ENCODE measurements at places on chromosomes 13 and 19.

DNA sequence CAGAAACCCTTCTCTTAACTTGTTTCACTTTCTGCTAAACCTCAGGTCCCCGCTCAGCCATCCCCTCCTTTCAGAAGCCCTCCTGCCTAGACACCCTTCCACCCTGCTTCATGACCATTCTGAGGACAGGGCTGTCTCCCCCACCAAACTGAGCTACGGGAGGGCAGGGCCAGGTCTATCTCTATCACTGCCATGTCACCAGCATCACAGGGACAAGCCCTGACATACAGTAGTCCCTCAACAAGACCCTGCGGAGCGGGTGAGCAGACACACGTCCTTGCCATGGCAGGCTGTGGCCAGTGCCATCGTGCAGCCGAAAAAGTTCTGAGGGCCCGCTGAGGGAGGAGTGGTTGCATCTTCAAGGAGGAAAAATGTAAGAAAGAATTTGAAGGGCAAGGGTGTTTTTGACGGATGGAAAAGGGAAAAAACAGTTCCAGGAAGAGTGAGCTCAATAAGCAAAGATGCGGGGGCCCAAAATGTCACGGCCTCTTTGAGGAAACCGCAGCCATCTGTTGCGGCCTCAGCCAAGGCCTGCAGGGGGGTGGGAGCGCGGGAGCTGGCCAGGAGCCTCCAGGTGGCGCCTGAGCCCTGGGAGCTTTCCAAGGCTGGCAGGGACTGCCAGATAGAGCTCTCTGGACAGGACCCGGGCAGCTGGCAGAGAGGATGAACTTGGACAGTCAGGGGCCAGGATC lies 8.1 kb downstream of the PTGIR start:
- DNase-seq: no peak

GRCh38 chr19:14450168-14450874 lies 17.2 kb downstream of the PKN1 start:
- DNase-seq: no peak

DNA sequence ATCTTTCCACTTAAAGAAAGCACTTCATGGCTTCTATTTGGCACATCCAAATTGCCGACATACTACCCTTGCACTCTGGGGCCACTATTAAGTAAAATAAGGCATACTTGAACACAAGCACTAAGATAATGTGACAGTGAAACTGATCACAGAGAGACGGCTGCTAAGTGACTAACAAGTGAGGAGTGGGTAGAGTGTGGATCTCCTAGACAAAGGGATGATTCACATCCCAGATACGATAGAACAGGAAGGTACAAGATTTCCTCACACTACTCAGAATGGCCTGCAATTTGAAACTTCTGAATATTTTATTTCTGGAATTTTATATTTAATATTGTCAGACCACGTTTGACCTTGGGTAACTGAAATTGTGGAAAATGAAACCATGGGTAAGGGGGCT lies 1721.8 kb upstream of the SPRY2 start:
- no peak for DNase-seq

- no peak for DNase-seq
Measured at GRCh38 chr13:51222686-51223559, 725 bp downstream of the FAM124A start.

DNA sequence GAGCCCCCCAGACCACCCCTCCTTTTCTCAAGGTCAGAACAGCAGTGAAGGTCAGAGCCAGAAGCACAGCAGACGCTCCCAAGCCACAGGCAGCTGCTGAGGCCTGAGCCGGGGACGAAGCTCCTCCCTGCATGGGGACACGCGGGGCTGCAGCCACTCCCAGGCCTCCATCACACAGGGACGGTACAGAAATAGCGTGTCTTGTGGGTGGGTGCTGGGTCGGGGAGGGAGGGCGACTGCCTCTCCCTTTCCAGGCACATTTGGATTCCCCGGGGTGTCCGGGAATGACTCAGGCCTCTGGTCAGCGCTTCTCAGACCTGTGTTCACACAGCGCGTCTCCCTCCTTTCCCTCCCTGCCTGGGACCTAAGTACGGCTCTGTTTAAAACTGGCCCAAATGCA lies 33.2 kb downstream of the RASA3 start:
- no peak for DNase-seq

GRCh38 chr13:83204886-83205285 lies 677.4 kb downstream of the SLITRK1 start:
- DNase-seq: no peak

DNA sequence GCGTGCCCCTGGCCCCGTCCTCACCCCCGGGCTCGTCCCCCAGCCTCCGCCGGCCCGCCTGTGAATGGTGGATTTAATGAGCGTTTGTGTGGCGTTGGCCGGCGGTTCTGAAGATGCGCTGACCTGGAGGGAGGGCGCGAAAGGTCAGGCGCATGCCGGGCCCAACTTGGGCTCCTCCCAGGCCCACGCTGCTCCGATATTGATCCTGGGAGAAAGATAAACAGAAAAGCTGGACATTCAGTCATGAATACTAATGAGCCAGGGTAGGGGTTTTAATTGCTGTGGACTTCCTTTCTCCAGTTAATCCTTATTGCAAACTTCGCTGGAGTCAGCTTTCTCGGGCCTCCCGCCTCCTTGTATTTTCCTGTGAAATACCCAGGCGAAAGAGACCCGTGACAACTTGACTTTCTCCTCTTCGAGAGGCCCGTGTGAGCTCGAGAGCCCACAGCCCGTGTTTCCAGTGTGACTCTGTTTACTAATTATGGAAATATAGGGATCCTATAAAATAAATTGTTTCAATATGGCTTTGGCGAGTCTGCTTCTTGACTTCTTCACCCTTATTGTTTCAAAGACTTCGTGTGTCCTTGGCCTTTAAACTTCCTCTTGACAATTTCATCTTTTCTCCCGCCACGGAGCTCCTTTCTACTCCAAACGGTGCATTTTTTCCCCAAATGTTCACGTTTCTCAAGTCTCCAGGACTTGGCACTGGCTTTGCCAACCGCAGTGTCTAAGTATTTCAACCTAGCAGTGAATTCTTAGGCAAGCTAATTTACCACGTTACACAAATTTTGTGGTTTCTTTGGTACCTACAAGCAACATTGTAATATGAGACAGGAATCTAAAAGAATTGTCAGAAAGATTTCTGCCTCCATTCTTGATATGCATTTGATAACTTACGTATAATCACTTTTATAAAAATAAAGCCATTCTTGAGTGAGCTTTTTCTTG lies 10.5 kb downstream of the ZIC2 start:
- no peak for DNase-seq

DNA sequence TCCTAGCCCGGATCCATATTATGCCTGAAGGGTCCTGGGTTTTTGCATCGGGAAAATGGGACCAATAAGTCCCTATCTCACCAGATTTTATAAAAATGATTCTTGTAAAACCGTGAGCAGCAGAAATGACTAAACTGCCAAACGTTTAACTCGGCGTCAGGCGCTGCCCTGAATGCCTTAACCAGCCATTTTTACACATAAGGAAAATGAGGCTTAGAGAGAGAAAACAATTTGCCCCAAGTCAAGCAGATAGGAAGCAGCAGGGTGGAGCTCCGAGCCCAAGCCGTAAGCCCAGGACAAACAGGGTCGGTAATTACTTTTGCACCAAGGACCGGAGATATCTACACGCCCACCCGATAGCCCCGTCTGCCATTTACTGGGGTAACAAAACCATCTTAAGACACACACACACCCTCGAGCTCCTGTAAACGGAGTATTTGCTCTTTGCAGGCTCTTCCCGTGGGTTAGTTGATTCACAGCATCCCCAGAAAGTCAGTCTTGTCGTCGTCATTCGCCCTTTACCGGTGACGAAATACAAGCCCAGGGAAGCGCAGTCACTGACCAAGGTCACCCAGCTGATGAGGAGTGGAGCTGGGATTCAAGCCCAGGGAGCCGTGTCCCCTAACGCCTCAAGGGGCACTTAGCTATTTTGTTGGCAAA lies 16.0 kb upstream of the MRI1 start:
- DNase-seq: no peak

DNA sequence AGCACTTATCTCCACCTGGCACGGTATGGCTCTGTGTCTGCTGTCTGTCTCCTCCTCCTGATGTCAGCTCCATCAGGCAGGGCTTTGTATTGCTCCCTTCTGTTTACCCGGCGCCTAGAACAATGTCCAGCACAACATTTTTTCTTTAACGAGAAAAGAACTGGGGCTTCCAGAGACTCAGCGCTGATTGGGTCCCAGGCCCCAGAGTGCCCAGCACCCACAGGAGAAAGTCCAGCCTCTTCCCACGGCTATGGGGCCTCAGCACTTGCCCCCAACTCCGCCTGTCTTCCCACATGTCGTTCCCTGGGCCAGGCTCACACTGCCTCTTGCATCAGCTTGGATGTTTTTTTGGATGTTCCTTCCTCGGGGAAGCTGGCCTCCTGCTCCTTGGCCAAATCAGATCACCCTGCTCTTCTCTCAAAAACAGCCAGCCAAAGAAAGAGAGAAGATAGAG lies 6.9 kb downstream of the MYPOP start:
- DNase-seq: no peak

DNA sequence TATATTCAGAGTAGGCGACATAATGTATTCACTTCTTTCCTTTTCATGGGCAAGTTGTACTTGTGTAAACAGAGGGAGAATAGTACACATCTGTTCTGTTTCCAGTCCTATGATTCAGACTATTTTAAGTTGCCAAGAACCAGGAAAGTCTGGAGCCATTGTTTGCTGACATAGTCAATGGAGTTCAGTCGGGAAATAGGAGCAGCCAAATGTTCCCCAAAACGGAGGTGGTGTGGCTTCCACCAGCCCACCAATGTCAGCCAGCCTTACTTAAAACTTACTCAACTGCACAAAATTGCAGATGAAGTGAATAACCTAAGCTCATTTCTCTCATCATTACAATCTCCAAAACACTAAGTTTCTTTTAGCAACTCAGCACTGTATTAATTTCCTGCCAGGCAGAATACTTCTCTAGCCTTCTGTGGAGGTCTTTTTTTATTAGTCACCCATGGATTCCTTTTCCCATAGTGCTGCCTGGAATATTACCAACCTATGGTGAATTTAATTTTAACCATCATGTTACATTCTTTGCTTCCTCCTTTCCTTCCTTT lies 22.3 kb upstream of the CSNK1A1L start:
- DNase-seq: no peak

DNA sequence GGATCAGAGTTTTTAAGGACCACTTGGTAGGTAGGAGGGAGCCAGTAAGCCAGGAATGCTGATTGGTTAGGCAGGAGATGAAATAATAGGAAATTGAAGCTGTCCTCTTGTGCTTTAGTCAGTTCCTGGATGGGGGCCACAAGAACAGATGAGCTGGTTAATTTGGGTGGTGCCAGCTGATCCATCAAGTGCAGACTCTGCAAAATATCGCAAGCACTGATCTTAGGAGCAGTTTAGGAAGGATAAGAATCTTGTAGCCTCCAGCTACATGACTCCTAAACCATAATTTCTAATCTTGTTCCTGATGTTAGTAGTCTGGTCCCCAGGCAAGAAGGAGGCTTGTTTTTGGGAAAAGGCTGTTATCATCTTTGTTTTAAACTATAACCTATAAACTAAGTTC lies 117.9 kb upstream of the GPR12 start:
- no peak for DNase-seq

GRCh38 chr19:2474232-2475017 lies 1.5 kb upstream of the GADD45B start:
- peak; percentile 80 for DNase-seq

DNA sequence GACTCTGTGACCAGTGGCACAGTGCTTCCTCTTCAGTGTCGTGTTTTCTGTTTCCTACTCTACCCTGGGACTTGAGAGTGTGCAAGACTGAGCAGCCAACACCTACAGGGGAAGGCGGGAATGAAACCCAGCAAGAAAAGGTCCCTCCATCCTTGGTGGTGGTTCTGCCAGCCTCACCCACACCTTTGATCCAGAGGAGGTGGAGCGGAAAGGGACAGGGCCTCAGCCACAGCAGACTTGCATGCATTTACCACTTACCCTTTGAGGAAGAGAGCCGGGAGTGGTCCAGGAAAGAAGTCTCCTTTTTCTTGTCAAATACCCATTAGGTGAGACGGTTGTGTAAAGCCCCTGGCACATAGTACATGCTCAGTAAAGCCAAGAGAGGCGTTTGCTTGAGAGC lies 164.8 kb upstream of the ZNF536 start:
- no peak for DNase-seq

- DNase-seq: no peak
Measured at GRCh38 chr13:95255072-95255732, 46.0 kb downstream of the ABCC4 start.

DNA sequence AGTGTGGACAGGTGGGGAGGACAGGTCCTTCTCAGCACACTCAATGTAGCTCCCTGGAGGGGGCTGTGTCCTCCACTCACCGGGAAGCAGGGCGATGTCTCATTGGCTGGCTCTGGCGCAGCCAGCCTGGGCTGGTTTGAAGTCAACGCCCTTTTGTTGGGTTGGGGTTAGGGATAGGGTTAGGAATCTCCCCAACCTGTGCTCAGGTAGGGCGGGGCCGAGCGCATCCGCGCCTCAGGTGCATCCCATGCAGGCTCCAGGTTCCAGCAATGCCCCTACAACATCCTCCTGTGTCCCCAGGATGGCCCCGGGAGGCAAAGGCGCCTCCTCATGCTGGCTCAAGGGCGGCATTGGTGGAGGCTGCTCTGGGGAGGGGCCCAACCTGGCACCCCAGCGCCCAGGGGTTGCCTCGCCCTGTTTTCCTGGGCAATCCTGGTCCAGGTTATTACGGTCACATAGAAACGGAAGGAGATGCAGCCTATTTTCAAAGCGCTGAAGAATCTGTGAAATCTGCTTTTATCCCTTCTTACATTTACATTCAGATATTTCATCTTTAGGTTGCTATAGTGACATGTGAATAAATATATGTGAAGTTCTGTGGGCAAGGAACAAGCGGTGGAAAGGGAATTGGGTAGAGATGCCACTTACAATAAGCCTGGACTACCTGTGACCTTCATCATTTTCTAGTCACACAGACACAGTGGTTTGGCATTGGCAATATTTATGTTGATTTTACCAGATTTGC lies 74.3 kb downstream of the TM9SF2 start:
- no peak for DNase-seq

DNA sequence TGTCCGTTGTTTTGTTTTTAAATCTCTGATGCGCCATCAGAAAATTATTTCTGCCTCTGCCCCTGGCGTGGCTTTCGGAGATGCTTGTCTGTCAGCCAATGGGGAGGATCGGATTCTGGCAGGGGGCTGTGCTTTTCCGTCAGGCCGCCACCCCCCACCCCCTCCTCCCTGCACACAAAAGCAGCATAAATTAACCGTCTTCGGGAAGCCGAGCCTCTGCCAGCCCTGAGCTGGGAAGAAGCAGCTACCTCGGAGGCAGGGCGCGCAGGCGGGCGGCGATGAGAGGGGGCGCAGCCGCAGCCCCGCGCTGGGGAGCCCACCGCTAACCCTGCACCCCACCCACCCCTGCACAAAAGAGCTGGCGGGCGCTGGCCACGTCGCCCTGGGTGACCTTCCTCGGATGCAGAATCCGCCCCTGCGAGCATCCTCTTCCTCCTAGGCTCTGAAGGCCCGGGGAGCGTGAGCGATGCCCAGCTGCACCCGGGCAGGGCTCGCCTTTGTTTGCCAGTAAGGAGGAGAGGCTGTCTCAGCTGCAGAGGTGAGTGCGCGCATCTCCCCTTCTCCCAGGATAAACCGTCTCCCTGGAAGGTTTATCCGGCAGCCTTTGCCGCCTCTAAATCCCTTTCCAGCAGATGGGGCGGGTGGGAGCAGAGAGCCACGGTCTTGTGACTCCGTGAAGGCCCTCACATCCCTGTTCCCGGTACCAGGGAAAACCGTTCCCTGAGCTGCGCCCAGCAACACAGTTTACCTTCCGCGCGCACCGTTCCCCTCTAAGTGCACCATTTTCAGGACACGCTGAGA lies at the start of gene ATCAY:
TSS of gene ATCAY (plus strand) at position 215 of the 801 bp plus-strand sequence. CDS start 5,083 bp downstream, outside the sequence.
- no peak for DNase-seq
